ENCODE measurements at places on chromosomes 2 and 18.

DNA sequence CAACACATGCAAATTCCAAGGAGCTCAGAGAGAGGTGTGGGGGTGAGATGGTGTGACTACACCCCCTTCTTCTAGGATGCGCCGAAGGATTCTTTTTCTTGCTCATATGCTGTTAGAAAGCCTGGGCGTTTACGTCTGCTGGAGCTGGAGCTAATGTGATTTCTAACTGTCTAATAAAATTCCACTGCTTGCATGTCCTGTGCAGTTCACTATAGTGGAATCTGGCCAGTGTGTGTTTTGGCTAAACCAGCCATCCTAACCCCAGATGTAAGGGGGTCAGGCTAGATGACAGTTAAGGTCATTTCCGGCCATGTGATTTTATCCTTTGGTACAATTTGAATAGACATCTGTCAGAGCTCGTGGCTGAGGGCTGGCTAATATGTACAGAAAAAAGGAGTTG lies 194.1 kb downstream of the PRKCE start:
- DNase-seq: no peak

- no peak for DNase-seq
Observed at GRCh38 chr2:163733301-163733938, 2.4 kb downstream of the FIGN start.

GRCh38 chr2:37612382-37612781 lies 59.1 kb downstream of the CDC42EP3 start:
- DNase-seq: no peak

GRCh38 chr2:96404446-96405373 lies 69.1 kb downstream of the NCAPH start:
- no peak for DNase-seq

DNA sequence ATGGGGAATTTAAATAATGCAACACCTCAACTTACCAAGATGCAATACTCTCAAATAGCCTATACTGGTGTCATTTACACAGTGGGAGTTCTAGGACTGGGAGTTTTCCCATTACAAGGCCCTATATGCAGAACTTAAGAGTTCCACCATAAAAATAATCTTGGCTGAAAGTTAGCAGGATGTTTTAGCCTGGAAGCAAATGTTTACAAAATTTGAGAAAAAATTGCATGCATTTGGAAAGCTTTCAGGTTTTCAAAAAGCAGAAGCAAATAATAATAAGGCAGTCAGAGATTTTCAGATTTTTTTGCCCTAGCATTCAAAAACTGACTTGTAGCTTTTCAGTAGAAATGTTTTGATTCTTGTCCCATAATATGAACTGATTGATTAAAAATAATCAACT lies 397.3 kb downstream of the ARHGAP15 start:
- no peak for DNase-seq

DNA sequence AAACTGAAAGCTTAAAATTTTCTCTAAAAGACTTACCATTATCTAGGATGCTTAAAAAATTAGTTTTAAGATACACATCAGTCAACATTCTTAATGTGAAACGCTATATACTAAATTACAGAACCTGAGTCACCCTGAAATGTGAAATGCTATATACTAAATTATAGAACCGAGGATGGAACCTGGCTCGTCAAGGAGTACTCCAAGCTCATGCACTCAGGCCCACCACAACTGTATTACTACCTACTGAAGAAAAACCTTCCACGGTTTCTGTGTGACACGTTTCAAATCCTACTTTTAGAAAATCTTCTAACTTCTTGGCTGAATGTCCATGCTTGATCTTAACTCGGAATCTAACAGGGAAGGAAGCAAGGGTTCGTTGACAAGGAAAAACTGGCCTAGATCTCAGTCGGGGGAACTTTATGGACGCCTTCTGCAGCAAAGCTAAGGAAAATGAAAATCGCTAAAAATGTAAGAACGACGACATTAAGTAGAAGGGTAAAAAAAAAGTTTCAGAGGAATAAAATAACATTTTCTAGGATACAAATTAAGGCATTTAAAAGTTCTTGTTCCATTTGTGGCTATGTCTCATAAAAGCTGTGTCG lies 1.4 kb downstream of the PRKD3 start:
- no peak for DNase-seq

DNA sequence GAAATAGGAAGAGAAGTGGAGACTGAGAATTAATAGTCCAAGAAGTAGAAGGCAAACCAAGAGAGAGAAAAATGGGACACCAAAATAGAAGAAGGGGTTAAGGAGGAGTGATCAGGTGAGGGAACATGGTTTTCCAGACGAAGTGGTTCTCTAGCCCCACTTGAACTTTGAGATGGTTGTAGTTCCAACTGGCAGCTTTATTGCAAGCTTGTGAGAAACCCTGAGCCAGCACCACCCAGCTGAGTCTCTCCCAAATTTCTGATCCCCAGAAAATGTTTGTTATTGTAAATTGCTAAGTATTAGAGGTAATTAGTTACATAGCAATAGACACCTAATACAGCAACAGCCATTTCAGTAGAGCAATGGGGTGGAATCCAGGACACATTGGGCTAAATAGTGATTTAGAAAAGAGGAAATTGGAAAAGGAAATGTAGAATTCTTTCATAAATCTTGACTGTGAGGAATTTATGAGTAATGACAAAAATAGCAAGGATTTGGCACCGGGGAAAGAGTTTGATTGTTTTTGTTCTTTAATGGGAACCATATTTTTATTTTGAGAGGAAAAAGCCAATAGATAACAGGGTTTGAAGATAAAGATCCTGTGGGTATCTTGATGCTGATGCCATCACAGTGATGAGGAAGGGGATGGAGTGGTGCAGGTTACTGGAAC lies 62.1 kb upstream of the XDH start:
- DNase-seq: no peak

- DNase-seq: no peak
Observed at GRCh38 chr2:75519843-75520242, 40.9 kb downstream of the EVA1A start.

GRCh38 chr2:179234658-179235240 lies 29.9 kb downstream of the SESTD1 start:
- no peak for DNase-seq

- no peak for DNase-seq
Observed at GRCh38 chr18:62846313-62846712, 131.0 kb downstream of the PHLPP1 start.

- DNase-seq: peak; percentile 80
Observed at GRCh38 chr2:55923091-55923981, at the start of gene EFEMP1. EFEMP1 (minus strand) TSS chr2:55923782; CDS start chr2:55922440, 1,342 bp downstream.

- DNase-seq: no peak
Observed at GRCh38 chr2:64268330-64269048, 124.3 kb upstream of the PELI1 start.

DNA sequence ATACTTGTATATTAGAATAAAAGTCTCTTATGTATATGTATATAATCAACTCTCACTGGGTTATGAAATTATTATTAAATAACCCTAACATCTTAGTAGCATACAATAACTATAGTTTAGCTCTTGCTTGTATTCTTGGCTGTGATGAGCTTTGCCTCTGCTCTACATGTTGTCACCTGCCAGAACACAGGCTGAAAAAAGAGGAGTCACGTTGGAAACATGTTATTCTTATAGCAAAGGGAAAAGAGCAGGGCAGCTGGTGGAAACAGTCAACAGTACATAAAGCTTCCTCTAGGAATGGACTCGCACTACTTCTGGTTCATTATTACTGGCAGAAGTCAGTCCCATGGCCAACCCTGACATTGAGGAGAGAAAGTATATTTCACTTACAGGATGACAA lies 362.0 kb upstream of the KYNU start:
- DNase-seq: no peak

DNA sequence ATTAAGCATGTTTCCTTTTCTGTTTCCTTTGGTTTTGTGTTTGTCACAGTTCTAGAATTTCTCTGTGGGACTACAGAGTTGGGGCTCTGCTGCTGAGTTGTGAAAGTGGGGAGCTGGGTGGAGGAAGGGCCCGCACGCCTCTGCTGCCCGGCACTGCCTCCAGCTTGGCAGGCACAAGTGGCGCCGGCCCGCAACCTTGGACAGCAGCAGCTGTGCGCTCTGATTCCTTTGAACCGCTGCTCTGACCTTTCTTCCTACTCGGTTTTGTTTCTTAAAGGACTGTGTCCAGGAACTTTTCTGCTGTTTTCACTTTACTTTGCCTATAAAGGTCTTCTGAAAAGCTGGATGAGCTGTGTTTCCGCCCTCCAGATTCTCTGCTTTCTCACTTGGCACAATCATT lies 137.6 kb upstream of the ALPP start:
- no peak for DNase-seq

DNA sequence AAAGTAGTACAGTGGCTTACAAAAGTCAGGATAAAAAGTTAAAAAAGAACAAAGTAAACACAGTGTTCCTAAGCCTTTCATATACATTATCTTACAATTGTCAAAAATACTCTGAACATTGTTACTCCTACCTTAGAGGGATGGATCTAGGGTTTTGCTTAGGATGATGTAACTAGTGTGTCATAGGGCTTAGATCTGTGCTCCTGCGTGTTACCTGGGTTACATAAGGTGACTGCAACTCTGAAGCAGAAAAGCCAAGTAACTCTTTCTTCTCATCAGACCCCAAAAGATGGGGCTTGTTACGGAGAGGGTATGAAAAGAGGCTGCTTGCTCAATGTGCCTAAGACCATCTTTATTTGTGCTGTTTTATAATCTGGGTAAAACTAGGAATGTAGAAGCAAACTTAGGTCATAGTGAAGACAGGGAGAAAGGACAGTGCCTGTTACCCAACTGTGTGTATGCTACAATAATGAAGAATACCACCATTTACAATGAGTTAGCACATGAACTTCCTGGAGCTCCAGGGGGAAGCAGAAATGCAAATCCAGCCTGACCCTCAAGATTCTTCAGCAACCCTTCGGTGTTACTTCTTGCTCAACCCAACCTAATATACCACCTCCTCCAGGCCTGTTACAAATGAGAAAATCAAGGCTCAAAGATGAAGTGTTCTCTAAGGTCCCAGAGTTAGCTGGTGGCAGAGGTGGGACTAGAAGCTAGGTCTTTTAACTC lies 42.0 kb upstream of the STK17B start:
- no peak for DNase-seq

GRCh38 chr2:197198890-197199289 lies 111.7 kb downstream of the ANKRD44 start:
- no peak for DNase-seq

GRCh38 chr2:20617892-20618467 lies 32.9 kb downstream of the HS1BP3 start:
- peak; percentile 95 for DNase-seq

- no peak for DNase-seq
Observed at GRCh38 chr2:65518751-65519150, 86.4 kb upstream of the SPRED2 start.

GRCh38 chr2:226403369-226403768 lies 396.3 kb downstream of the IRS1 start:
- DNase-seq: no peak

- no peak for DNase-seq
Observed at GRCh38 chr2:233241803-233242202, 9.7 kb upstream of the ATG16L1 start.

DNA sequence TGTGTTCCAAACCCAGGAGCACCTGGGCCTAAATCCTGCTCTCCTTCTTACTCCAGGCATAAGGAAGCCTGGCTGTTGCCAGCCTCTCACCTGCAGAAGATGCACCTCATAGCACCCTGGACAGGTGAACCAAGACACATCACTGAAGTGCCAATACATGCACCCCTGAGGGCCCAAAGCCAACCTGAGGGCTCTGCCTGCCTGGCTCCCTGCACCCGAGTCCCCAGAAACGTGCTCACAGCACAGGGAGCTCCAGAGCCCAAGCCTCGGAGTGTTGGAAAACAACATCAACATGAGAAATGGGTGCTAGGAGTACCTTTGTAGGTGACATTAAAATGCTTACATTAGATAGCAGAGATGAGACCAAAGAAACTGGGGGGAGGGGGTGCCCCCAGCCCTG lies 96.3 kb upstream of the RAB6C start:
- DNase-seq: no peak

- DNase-seq: no peak
Observed at GRCh38 chr2:88342749-88343148, 109.7 kb downstream of the FOXI3 start.

- no peak for DNase-seq
Observed at GRCh38 chr2:140085674-140086073, 1305.5 kb upstream of the NXPH2 start.

All from hepatocyte (in vitro differentiated cells).